ENCODE measurements at places on chromosomes 12 and 14.

DNA sequence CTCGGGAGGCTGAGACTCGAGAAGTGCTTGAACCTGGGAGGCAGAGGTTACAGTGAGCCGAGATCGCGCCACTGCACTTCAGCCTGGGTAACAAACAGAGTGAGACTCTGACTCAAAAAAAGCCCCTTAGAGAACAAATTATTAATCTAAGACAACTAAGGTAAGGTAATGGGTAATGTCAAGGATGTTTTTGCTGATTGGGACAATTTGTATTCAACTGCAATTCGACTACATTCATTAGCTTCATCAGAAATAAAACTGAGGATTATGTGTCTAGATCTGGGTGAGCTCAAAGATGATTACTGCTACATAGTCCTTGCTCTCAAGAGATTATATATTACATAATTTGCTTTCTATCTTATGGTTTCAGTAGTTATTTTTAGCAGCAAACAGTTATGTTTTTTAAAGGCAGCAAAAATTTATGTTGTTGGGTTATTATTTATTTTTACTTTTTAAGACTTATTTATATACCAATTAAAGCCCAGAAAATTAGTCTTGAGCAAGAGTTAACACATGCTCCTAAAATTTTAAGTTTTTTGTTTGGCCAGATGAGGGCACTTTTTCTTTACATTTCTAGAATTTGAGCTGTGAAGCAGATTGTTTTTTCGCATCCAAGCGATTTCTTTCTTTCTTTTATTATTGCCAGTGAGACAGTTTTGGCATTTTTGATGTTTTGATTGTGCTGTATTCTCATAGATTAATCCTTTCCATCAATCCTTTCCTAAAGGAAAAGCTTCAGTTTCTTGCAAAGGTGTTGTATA, 52.3 kb downstream of the PLEKHA5 start:
- peak; percentile 41 for DNase-seq

DNA sequence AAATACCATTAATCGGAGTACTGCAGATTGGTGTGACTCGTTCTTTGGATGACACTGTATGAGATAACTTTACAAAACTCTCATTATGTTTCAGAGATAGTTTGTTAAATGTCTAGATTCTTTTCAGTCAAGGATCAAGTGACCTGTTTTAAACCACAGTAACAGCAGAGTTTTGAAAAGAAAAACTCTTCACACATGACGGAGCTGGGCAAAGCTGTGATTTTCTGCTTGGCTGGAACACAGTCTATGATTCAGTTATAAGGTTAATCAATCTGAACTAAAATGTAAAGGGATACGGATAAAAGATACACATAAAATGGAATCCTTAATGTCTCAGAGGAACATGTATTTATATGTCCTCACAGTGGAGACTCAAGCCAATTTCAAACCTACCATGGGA, 573.2 kb downstream of the PRKD1 start:
- DNase-seq = no peak

GRCh38 chr12:96719660-96720362, 187.2 kb upstream of the NEDD1 start:
- peak; percentile 26 for DNase-seq

DNA sequence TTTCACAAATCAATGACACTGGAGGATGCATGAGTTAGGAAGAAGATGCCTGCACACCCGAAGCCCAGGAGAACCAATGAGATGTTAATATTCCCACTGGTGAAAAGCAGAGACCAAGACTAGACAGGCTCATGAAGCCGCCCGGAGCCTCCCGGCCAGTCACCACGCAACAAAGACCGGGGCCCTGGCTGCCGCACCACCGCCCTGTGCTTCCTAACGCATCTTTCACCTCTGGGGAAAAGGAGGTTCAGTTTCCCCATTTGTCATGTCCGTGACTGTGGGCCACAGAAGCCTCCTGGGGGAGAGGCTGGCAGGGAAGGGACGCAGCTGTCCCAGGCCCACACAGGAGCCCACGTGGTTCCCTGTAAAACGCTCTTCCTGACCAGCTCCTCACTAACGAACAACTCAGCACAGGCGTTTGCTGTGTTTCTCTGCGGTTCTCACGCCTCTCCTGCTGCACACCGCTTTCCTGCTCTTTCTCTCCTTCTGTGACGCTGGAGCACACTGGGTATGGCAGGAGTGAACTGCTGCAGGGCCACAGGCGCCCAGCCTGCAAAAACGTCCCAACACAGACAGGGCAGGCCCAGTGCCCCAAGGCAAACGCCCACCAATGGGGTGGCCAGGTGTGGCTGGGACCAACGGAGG, 10.8 kb downstream of the RIMBP2 start:
- DNase-seq = no peak

DNA sequence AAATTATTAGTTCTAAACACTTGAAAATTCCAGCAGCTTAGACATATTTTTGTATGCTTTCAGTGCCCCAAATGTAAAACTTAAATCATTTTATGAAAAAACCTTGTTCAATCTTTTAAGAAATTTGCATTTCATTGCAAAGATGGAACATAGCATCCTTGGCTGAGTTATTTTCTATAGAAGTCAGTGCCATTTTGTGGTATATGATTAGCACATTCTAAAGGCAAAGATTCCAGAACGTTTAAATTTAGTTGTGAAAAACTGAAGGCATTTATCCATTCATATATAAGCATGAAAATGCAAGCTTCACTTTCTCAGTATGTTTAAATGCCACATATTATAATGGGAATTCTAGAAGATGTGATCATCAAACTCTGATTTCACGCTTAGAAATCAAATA, 332.1 kb downstream of the APAF1 start:
- DNase-seq = no peak

Data from cardiac fibroblast (primary cell).